Endothelial cell (in vitro differentiated cells): ENCODE measurements at places on chromosomes 7 and 10.
A peak's percentile ranks its signal among the peaks of the same experiment; 100 is the strongest.

DNA sequence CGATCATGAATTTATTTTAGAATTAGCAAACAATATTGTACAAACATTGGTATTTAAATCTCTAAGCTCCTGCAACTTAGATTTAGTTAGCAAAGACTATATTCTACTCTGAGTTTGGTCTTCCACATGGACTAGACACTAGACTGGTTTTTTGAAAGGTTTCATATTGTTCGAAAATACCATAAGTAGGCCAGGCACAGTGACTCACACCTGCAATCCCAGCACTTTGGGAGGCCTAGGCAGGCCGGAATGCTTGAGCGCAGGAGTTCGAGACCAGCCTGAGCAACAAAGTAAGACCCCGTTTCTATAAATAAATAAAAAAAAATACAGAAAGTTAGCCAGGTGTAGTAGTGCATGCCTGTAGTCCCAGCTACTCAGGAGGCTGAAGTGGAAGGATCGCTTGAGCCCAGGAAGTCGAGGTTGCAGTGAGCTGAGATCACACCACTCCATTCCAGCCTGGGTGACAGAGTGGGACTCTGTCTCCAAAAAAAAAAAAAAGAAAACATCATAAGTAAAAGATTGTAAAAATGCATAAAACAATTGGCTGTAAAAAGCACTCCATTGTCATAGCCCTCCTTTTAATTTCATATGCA, 73.1 kb downstream of the ABCC2 start:
- no peak for DNase-seq

- DNase-seq = peak; percentile 31
Observed at GRCh38 chr10:58266826-58267712, 625 bp downstream of the IPMK start.

DNA sequence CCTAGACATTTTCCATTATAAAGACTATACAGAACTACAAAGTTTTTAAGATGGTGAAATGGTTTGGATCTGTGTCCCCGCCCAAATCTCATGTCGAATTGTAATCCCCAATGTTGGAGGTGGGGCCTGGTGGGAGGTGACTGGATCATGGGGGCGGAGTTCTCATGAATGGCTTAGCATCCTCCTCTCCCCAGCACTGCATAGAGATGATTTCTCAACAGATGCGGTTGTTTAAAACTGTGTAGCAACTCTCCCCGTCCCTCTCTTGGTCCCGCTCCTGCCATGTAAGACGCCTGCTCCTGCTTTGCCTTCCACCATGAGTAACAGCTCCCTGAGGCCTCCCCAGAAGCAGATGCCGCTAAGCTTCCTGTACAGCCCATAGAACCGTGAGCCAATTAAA, 1.6 kb downstream of the FAM133B start:
- no peak for DNase-seq

- no peak for DNase-seq
Observed at GRCh38 chr7:151940048-151940811, 16.0 kb upstream of the GALNTL5 start.

- no peak for DNase-seq
Observed at GRCh38 chr10:18122753-18123152, 17.5 kb upstream of the CACNB2 start.

- no peak for DNase-seq
Observed at GRCh38 chr10:10855151-10855581, 162.5 kb upstream of the CELF2 start.

DNA sequence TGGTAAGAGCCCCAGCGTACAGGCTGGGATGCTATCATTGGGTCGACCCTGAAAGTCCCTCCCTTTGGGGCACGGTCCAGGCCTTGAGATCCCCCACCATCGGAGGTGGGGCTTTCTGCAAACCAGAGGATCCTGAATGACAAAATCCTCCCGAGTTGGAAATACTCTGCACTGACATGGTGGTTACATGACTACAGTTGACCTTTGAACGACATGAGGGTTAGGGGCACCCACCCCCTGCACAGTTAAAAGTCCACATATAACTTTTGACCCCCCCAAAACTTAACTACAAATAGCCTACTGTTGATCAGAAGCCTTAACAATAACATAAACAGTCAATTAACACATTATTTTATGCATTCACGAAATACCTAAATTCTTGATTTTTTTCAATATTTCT, 13.1 kb downstream of the HSPA12A start:
- no peak for DNase-seq

GRCh38 chr7:99325001-99325493, 651 bp upstream of the ARPC1A start:
- no peak for DNase-seq

DNA sequence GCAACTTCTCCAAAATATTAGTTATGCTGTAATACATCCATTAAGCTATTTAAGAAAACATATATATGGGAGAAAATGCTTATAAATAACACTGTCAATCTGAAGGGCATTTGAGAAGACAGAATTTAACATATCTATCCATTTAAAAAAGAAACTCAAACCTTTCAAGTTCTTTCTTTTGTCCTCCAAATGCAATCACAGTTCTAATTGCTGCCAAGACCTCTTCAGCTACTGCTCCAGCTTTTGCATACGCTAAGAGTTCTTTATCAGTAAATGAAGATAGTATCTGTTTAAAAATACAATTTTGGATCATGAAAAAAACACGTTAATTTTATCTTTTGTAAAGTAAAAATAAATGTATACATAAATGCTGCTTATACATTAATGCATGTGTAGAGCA, 39.6 kb downstream of the ABCB1 start:
- DNase-seq = no peak

DNA sequence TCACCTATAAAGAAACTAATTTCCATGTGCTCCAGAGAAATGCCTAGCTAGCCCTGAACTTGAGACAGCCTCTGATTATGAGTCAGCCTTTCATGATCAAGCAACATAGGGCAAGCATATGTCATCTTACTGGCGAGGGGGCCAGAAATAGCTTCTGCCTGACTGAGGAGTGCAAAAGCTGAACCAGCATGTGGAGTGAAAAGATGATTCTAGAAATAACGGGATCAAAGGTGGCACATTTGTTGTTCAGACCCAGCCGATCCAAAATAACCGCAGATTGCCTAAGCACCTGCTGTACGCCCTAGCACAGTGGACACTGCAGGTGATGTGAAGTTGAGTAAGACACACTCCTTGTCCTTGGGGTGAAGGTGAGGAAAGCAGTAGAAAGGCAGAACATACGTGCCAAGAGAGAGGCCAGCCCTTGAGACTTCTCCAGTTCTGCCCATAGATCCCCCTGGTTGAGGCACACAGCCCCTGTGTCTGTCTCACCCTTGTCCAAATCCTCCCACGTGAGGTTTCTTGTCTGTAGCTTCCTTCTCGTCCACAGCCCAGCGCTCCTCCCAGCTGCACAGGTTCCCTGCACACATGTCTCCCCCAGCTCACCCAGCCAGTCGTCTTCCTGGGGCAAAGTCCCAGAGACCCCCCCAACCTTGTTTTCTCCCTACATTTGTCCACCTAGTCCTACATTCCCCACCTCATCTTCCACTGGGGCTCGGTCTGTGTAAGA, 2.8 kb upstream of the BCL7B start:
- no peak for DNase-seq
